Activated CD8-positive, alpha-beta T cell treated with anti-CD3 and anti-CD28 coated beads, Interleukin-2, amount 10 ng/mL, durations not matched to agents 7 days and 5 days (primary cell): ENCODE measurements at places on chromosomes 11 and 22.

DNA sequence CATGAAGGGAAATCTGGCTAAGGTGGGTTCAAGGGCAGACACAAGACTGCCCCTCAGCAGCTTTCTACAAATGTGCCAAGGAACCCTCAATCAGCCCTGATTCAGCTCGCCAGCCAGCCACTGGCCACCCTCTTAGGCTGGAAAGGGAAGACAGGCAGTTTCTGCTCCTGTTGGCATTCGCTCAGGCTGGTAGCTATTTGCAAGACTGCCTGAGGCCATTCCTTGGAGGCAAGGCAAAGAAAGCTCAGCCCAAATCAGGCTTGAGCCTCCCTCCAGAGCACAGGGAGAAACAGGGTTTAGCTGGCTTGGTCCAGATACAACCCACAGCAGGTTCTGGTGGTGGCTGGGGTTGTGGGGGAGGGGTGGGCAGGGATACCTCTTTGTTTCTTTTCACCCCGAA is 19.2 kb downstream of the TP53I11 start:
- DNase-seq, result no peak

- DNase-seq, result no peak
Measured at GRCh38 chr11:126756855-126757254, 243.7 kb downstream of the KIRREL3 start.

- DNase-seq, result no peak
Measured at GRCh38 chr11:130510407-130511006, 62.1 kb downstream of the ADAMTS15 start.

GRCh38 chr11:118608360-118609227 is 1.2 kb downstream of the PHLDB1 start:
- peak; percentile 72 for DNase-seq

DNA sequence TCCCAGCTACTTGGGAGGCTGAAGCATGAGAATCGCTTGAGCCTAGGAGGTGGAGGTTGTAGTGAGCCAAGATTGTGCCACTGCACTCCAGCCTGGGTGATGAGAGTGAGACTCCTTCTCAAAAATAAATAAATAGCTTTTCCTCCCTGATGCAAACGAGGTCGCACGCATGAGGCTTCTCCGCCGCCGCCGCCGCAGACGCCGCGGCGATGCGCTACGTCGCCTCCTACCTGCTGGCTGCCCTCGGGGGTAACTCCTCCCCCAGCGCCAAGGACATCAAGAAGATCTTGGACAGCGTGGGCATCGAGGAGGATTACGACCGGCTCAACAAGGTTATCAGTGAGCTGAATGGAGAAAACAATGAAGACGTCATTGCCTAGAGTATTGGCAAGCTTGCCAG is 20.0 kb upstream of the RAB39A start:
- DNase-seq, result no peak

- peak; percentile 74 for DNase-seq
Measured at GRCh38 chr11:117823294-117823945, 1.1 kb downstream of the FXYD2 start.

DNA sequence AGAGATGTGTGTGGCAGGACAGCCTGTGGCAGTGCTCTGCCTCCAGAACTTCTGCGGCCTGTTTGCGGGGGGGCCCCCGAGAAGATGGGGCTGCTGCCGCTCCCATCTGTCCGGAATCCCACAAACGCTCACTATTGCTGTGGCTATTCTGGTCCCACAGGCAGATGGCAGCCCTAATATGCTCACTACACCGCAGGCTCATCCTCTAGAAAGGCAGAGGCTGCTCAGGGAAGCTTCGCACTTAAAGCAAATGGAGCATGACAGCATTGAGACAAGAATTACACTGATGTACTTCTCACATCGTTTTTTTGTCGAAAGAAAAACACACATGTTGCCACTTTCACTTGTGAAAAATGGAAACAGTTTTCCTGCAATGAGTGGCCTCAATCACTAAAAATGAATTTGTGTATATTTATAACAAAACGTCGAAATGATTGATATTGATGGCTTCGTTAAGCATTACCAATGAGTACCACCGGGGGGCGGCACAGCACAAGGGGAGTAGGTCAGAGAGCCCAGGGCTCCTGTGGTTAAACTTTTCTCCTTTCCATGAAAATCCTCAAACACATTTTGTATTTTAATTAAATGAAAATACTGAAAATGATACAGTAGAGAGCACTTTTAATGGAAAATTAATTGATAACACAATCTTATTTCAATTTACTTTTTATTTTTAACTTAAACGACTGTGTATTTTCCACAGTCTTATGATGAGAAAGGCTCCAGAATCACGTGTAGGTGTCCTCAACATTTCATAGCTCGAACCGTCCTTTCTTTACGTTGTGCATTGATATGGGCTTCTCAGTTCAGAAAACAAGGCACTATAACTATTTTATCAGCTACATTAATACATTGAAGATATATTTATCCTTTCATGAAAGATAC is 69.1 kb downstream of the CTTN start:
- DNase-seq, result peak; percentile 66

DNA sequence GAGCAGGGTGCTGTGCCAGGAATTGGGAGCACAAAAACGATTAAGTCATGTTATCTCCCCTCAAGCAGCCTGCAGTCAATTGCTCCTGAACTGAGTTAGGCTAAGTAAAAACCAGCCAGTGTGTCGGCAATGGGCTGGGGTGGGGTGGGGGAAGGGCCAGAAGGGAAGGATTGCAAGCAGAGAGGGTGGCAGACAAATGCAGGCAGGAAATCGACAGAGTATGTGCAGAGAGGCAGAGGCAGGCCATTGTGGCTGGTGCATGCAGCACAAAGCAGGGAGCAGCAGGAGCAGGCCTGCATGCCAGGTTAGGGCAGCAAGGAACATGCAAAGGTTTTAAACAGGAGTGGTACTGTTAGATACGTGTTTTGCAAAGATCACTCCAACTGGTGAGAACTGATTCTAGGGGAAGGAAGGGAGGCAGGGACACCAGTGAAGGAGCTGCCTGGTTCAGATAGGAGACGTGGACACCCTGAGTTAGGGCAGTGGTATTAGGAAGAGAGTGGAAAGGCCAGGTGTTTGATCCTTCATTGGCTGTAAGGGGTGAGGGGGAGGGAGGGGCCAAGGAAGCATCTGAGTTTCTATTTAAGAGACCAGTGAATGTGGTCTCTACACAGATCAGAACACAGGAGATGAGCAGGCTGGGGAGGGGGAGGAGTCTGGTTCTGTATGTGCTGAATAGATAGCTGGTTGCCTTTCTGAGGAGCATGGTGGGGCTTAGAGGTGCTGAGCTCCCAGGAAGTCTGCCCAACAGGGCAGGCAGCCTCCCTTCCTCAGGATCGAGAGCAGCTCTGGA is 70.8 kb upstream of the PHOX2A start:
- no peak for DNase-seq

DNA sequence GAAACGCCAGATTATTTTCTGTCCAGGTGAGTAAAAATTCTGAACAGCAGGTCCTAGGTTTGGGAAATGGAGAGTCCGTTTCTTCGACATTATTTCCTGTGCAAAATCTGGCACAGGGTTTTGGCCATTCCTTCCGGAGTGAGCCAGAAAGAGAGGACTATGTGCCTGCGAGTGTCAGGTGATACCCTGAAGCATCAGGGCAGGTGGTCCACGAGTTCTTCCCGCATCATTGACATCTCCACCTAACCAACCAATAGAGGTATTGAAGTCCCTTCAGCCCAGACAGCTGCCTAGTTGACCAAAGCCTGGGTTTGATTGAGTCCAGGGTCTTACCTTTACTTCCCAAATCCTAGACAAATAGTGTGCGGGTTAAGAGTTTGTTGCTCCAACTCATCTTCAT is 808 bp downstream of the SNAP29 start:
- DNase-seq, result no peak

DNA sequence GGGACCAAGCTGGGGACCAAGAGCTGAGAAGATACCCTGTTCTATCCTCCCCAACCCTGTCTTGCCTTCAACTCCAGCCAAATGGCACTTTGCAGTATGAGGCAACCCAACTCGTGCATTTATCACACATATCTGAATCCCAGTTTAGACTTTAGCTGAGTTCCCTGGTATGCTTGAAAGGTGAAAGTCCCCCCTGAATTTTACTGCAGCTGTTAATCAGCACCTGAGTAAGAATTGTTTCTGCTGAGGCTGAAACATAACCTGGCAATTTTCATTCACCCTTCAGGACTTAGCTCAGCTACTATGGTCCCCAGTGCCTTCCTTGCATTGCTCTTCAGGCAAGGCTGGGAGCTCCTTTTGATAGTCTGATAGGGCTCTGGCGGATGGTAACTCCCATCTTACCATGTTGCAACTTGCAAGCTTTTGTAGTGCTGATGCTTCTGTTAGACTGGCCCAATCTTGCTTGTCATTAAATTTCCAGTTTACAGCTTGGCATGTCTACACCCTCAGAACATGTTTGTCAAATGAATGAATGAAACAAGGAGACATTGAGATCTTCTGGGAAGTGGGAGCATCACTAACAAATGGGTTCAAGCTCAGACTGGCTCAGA is 64.0 kb upstream of the SLC6A5 start:
- DNase-seq, result no peak

DNA sequence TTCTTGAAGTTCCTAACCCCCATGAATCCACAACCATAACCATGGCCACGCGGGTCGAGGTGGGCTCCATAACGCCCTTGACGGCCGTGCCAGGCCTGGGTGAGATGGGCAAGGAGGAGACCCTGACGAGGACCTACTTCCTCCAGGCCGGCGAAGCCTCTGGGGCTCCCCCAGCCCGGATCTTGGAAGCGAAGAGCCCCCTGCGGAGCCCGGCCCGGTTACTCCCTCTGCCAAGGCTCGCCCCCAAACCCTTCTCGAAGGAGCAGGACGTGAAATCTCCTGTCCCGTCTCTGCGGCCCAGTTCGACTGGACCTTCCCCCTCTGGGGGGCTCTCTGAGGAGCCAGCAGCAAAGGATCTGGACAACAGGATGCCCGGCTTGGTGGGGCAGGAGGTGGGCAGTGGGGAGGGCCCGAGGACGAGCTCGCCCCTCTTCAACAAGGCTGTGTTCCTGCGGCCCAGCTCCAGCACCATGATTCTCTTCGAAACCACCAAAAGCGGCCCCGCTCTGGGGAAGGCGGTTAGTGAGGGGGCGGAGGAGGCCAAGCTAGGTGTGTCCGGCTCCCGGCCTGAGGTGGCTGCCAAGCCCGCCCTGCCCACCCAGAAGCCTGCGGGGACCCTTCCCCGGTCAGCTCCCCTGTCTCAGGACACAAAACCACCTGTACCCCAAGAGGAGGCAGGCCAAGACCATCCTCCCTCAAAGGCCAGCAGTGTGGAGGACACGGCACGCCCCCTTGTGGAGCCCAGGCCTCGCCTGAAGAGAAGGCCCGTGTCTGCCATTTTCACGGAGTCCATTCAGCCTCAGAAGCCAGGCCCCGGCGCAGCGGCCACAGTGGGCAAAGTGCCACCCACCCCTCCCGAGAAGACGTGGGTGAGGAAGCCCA is 75.7 kb downstream of the KIAA1671 start:
- peak; percentile 33 for DNase-seq

- no peak for DNase-seq
Measured at GRCh38 chr11:125176866-125177265, 12.3 kb downstream of the PKNOX2 start.

DNA sequence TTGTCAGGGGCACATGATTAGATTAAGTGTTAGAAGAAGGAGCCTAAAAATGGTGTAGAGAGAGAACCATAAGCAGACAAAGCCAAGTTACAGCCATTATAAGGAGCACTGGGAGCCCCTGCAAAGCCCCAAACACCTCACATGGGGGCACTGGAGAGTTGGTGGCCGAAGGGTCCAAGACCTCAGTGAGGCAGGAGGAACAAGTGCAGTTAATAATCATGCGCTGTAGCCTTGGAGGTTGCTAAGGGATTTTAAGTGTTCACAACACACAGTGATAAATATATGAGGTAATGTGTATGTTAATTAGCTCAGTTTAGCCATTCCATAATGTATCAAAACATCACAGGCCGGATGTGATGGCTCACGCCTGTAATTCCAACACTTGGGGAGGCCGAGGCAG is 54.4 kb upstream of the JAM3 start:
- peak; percentile 38 for DNase-seq

DNA sequence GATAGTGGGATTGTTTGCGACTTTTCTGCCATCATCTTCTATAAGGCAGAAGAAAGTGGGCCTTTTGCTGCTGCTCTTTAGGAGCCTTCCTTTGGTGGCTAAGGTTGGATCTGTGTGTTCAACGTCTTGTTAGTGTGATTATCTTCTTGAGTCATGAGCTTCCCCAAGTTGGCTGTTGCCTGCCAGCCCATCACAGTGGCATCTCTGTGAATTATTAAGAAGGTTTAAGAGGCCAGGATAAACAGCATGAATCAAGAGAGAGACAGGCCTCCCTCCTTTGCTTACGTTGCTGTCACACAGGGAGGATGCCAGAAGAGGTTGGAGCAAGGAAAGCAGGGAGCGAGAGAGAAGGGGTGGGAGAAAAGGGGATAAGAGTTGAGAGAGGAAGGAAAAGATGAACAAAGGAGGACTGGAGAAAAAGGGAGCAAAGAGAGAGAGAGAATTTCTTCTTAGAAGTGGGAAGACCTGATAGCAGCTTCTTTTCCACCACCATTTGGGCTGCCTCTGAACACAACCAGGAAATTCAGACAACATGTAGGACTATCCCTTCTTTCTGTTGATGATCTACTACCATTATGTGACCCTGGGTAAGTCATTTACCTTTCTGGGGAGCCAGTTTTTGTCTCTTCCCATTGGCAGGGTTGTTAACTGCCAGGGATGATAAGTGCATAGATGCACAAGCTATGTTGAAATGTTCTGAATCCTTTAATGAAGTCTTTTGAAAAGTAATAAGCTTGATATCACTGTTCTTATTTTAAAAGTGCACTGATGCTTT is 126.5 kb downstream of the NAV2 start:
- DNase-seq, result no peak

- no peak for DNase-seq
Measured at GRCh38 chr22:25119609-25120008, 80.0 kb upstream of the CRYBB3 start.

DNA sequence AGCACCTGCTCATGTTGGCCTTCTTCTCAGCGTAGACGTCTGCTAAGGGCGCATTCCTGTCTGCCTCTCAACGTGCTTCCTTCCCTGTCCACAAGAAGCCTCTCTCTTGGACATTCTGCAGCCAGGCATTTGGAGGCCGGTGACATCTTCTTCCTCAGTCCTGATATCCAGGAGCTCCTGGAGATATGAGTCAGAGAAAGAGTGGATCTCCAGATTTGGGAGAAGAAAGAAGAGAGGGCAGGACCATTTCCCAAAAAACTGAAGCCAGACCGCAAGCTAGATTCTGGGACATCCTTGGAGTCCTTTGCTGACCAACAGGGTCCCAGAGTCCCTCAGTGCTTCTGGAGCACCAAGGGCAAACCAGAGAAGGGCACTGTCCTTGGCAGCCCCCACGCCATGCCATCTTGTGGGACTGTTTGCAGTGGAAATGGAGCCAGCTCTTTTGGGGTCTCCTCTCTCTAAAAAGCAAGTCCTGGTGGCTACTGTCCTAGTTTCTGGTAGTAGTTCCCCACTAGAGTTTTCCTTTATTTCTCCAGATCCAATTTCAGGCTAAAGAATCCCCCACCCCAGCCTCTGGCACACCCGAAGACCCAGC is 36.1 kb upstream of the SYT13 start:
- no peak for DNase-seq

DNA sequence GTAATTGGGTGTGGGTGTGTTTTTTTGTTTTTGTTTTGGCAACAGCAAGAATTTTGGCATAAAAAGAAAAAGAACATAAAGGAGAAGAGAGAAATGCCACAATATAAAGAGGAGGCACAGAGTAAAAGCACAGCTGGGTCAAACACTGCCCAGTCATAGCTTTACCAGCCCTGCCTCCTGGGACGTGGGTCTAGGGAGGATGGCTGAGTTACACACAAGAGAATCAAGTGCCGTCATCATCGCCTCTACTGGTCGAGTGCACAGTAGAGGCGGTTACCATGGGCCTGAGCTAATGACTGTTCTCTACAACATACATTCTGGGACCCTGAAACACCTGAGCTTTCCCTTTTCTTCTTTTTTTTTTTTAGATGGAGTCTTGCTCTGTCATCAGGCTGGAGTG is 87.6 kb upstream of the BID start:
- DNase-seq, result no peak

GRCh38 chr11:95706974-95707387 is 82.6 kb downstream of the FAM76B start:
- DNase-seq, result no peak
